ENCODE measurements at places on chromosomes 13 and 19.

DNA sequence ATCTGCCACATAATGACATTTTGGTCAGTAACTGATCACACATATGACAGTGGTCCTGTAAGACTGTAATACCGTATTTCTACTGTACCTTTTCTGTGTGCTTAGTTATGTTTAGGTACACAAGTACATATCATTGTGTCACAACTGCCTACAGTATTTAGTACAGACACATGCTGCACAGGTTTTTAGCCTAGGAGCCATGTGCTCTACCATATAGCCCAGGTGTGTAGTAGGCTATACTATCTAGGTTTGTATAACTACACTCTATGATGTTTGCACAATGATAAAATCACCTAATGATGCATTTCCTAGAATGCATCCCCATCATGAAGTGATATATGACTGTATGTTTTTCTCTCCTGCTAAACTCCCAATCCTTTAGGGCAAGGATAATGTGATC is 61.2 kb upstream of the MIR17HG start:
- no peaks in the 10 kb centered on the region for H3K36me3 ChIP-seq
- no peak overlapping the region for H3K27ac ChIP-seq
- no peak overlapping the region for H3K4me3 ChIP-seq
- DNase-seq: no peak

- peak overlapping the region; percentile 99 for H3K27ac ChIP-seq
- peak overlapping the region; percentile 26 for H3K4me3 ChIP-seq
- H3K27me3 ChIP-seq: no peaks in the 10 kb centered on the region
Observed at GRCh38 chr19:14005349-14006084, 603 bp downstream of the RFX1 start.

GRCh38 chr13:24649688-24650043 is 30.5 kb upstream of the ATP12A start:
- no peak overlapping the region for H3K4me3 ChIP-seq
- no peaks in the 10 kb centered on the region for H3K27me3 ChIP-seq
- no peak overlapping the region for H3K27ac ChIP-seq

- H3K27me3 ChIP-seq: peaks cover 9% of the 10 kb centered on the region
- DNase-seq: no peak
- H3K4me3 ChIP-seq: no peak overlapping the region
- H3K4me1 ChIP-seq: peaks cover 21% of the 10 kb centered on the region
- no peaks in the 10 kb centered on the region for H3K36me3 ChIP-seq
- H3K27ac ChIP-seq: no peak overlapping the region
Observed at GRCh38 chr13:23436680-23437079, 3.2 kb upstream of the SACS start.

GRCh38 chr19:31908080-31908479 is 437.3 kb upstream of the ZNF507 start:
- H3K4me1 ChIP-seq: peaks cover 6% of the 10 kb centered on the region
- H3K27me3 ChIP-seq: no peaks in the 10 kb centered on the region
- no peak for DNase-seq
- H3K27ac ChIP-seq: no peak overlapping the region
- no peak overlapping the region for H3K4me3 ChIP-seq
- H3K36me3 ChIP-seq: no peaks in the 10 kb centered on the region

DNA sequence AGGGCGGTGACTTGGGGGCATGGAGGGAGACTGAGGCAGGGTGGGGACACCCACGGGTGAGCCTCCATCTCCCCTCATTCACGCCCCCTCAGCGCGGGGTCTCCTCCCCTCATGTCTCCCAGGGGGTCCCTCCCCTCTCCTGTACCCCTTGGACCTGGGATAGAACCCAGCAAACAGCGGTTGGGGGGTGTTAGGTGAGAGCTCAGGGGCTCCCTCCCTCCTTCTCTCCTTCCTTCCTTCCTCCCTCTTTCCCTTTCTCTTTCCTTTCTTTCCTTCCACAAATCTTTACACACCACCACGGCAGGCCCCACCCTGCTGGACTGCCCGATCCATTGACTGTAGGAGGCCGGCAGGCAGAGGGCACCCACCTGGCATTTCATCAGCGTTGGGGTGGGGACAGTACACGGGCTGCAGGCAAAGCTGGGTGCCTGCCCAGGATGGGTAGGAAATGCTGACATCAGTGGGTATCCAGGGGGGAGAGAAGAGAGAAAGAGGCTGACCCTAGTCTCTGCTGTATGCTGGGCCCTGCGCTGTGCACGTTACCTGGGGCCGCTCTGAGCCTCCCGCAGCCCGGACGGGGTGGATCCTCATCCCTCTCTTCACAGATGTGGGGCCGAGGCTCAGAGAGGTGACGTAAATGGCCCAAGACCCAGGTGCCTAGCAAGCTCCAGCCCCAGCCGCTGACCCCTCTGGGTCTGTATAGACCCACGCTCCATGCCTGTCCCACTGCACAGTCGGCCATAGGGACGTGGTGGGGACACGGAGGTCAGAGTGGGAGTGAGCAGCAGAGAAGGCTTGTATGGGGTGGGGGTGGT is 3.5 kb downstream of the SSC5D start:
- peaks cover 4% of the 10 kb centered on the region for H3K27me3 ChIP-seq
- H3K4me3 ChIP-seq: no peak overlapping the region
- H3K36me3 ChIP-seq: no peaks in the 10 kb centered on the region
- no peak for DNase-seq

DNA sequence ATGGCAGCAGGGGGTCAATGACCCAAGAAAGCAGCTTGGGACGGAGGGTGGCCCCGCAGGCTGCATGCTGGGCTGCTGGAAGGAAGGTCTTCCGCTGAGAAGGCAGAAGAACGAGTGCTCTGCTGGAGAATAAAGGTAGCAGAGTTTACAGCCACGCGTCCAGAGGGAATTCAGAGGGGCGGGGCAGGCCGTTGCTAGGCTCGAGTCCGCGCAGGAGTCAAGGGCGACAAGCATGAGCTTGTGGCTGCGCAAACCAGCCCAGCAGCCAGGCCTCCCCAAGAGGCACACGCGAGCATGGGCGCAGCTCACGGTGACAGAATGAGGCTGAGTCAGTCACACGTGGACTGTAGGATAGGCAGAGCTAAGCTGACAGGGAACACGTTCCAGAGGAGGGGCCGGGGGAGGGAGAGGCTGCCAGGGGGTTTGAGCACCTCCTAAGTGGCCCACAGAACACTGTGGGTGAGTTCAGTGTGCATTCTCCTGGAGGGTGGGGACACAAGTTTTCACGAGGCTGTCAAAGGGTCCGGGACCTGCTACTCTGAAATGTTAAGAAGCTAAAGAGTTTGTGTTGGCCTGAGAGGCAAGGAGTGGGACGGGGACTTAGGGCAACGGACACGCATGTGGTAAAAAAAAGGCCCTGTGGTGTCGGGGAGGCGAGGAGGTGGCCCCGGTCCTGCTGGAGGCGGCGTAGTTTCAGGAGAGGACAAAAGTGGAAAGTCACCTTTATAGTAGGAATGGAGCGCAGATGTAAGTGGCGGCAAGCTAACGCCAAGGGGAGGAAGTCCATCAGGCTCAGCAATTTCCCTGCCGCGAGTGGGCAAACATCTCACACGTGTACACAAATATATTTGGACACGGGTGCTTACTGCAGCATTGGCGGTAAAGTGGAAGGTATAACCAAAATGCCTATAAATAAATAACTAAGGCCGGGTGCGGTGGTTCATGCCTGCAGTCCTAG is 17.7 kb downstream of the RFX2 start:
- no peaks in the 10 kb centered on the region for H3K36me3 ChIP-seq
- H3K4me1 ChIP-seq: peaks cover 37% of the 10 kb centered on the region
- no peaks in the 10 kb centered on the region for H3K27me3 ChIP-seq
- peak; percentile 82 for DNase-seq
- H3K4me3 ChIP-seq: peak overlapping the region; percentile 26
- H3K27ac ChIP-seq: peak overlapping the region; percentile 79

DNA sequence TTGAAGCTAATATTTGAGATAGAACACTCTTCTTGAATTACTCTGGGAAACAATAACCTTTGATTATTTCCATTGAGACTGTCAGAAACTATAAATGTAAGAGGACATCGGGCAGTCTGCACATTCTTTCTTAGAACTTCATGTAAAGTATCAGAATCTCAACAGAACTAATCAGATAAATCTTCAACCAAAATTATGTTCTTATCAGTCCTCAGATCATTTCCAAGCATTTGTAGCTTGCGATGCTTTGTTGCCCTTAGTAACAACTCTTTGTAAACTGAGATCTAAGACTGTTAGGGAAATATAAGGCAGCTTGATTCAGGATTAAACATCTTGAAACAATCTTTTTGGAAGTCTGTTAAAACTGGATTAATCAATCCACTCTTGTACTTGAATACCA is 70.3 kb downstream of the FNDC3A start:
- H3K27ac ChIP-seq: no peak overlapping the region
- no peak for DNase-seq
- no peaks in the 10 kb centered on the region for H3K27me3 ChIP-seq
- H3K4me1 ChIP-seq: no peaks in the 10 kb centered on the region

DNA sequence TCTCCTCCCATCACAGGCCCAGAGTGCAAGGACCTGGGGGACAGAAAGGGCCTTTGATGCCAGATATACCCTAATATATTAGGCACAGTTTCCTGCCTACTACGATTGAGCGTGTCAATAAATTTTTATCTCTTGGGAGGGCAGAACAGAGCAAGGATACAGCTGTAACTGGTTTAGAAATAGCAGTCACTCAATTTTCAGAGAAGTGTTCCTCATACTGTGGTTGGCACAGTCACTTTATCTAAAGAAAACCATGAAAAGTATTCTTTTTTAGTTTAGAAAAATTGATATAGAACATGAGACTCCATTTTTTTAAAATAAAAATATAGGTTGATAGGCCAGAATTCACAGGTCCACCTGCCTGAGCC is 460 bp upstream of the ZNF155 start:
- H3K4me3 ChIP-seq: peak overlapping the region; percentile 69
- H3K36me3 ChIP-seq: no peaks in the 10 kb centered on the region
- DNase-seq: no peak
- H3K27me3 ChIP-seq: no peaks in the 10 kb centered on the region

DNA sequence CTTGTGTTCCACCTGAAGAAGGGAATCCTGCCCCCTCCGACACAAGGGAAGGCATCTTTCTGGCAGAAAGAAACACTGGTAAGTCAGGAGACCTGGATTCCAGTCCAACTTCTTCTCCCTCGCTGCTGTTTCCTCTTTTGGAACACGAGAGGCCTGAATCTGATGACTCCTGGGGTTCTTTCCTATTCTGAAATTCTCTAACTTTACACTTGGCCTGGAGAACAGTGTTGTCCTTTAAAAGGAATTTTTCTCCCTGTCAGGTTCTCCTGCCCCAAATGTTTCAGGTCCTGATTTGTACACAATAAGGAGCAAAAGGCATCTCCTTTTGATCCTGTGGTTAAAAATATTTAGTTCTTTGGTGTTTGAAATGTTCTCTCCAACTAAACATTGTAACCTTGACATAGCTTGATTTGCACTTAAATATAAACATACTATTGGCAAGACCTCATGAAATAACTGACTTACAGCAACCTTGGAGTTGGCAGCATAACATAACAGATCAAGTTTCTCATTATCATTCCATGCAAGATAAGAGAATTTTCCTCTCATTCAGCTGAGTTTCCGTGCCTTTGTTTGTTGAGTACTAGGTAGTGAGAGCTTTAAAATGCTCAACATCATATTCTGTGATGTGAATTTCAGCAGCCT is 244.8 kb downstream of the COG6 start:
- H3K4me1 ChIP-seq: no peaks in the 10 kb centered on the region
- H3K4me3 ChIP-seq: no peak overlapping the region
- H3K36me3 ChIP-seq: no peaks in the 10 kb centered on the region
- no peak for DNase-seq
- no peaks in the 10 kb centered on the region for H3K27me3 ChIP-seq
- H3K27ac ChIP-seq: no peak overlapping the region

DNA sequence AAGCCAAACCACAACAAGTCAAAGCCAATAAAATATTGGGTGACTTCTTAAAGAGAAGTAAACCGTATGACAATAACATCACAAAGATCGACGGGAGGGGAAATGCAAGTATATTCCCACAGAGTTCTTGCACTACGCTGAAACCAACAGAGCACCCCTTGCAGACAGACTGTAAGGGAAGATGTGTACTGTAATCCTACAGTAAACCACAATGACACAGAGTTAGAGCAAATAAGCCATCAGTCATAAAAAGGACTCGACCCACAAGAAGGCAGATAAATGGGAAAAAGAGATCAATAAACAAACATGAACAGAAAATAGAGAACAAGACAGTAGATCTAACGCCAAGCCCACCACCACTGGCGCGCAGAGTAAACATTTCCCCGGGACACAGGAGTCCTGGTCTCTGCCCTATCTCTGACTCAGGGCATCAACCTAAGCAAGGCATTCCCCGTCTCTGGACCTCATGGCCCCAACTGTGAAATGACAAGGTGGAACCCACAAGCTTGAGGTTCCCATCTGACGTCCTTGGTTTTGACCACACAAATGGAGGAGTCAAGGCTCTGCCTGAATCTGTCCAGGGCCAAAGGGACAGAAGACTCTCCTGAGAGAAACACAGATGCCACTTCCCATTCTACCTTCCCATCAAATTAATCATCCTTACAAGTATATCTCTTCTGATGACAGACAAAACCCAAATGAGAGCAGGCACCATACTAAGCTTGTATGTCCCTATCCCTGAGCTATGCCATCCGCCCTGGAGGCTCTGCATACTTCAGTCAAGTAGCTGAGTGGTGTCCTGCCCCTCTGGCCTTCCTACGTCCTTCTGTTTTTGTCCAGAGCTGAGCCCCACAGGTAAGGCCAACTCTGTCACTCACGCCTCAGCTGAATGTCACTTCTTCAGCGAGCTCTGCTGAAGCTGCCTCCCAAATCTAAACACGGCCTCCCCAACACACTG is 15.0 kb downstream of the SAFB2 start:
- DNase-seq: no peak
- H3K4me1 ChIP-seq: no peaks in the 10 kb centered on the region
- peaks cover 92% of the 10 kb centered on the region for H3K36me3 ChIP-seq
- H3K27me3 ChIP-seq: no peaks in the 10 kb centered on the region

- DNase-seq: no peak
- no peak overlapping the region for H3K27ac ChIP-seq
- H3K27me3 ChIP-seq: no peaks in the 10 kb centered on the region
- peaks cover 4% of the 10 kb centered on the region for H3K4me1 ChIP-seq
- H3K4me3 ChIP-seq: no peak overlapping the region
Observed at GRCh38 chr19:51816711-51817110, 21.8 kb downstream of the FPR3 start.

GRCh38 chr19:55418185-55418584 is 10.6 kb upstream of the UBE2S start:
- H3K36me3 ChIP-seq: no peaks in the 10 kb centered on the region
- no peak for DNase-seq

GRCh38 chr13:67075239-67075638 is 154.9 kb downstream of the PCDH9 start:
- no peaks in the 10 kb centered on the region for H3K27me3 ChIP-seq
- H3K27ac ChIP-seq: no peak overlapping the region
- H3K4me1 ChIP-seq: peaks cover 3% of the 10 kb centered on the region
- H3K36me3 ChIP-seq: no peaks in the 10 kb centered on the region
- no peak for DNase-seq

DNA sequence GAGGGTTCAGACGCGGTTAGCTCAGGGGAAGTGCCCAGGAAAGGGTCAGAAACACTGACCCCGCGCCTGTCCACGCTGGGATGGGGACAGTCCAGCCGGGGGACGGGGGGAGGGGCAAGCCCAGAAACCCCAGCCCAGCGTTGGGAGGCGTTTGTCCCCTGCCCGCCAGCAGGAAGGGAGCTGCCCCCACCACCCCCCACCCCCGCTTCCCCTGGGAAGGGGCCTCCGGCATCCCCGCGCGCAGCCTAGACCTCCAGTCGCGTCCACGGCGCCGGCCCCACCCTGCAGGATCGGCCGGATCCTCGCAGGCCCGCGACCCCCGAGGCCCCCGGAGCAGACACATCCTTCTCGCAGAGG is 277 bp downstream of the GIPC1 start:
- H3K4me3 ChIP-seq: peak overlapping the region; percentile 89
- DNase-seq: no peak
- peaks cover 31% of the 10 kb centered on the region for H3K4me1 ChIP-seq
- H3K27me3 ChIP-seq: no peaks in the 10 kb centered on the region
- H3K27ac ChIP-seq: peak overlapping the region; percentile 81
- H3K36me3 ChIP-seq: peaks cover 18% of the 10 kb centered on the region
